Karpas-422 (cell line): ENCODE measurements at places on chromosomes 4 and X. TPM values are rescaled to one million over a fixed set of nuclear protein-coding genes. Genes with fewer than 3 reads are reported as not detected.

Gene FDCSP
- total RNA-seq = not detected in 2 replicates

Gene CDK16
- 45.4 and 45.9 TPM in 2 replicates for total RNA-seq

Gene ANKRD50
- total RNA-seq = not detected in 2 replicates

Gene DIPK2B
- total RNA-seq = not detected in 2 replicates

Gene NRK
- total RNA-seq = not detected in 2 replicates

Gene HGFAC
- not detected in 2 replicates for total RNA-seq

Gene TEX11
- not detected in 2 replicates for total RNA-seq

Gene BTK
- total RNA-seq = 81.6 and 94.2 TPM in 2 replicates

DNA sequence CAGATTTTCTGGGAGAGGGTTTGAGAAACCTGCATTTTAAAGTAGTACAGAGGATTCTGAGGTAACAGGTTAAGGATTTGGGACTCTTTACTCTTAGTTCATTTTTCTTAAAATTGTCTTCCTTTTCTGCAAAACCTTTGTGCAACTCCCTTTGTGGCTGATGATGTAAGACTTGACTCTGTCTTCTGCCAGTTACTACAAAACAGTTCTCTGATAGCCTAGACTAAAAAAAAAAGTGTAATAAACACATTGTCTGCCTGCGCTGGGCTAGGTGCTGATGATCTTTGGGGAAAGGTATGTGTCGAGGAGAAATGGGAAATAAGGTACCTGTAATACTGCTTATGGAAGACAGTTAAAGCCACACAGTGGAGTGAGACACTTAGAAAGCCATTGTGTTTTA, 28.7 kb downstream of the IL13RA1 start:
- DNase-seq = no peak

DNA sequence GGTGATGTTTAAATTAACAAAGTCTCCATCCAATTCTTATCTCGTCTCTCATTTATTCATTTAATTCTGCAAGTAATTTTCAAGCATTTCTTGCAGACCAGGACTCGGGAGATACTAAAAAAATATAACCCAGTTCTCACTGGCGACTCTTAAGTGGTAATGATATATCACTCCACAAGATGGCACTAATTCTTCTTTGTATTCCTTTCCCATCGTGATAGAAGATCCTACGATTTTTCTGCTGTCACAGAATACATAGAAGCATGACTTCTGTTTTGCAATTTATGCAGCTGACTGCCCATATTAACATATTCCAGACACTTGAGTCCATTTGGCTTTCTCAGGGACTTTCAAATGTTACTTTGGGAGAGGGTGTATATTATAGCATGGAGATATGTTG, 64.0 kb upstream of the FGF13 start:
- DNase-seq = peak; percentile 70

DNA sequence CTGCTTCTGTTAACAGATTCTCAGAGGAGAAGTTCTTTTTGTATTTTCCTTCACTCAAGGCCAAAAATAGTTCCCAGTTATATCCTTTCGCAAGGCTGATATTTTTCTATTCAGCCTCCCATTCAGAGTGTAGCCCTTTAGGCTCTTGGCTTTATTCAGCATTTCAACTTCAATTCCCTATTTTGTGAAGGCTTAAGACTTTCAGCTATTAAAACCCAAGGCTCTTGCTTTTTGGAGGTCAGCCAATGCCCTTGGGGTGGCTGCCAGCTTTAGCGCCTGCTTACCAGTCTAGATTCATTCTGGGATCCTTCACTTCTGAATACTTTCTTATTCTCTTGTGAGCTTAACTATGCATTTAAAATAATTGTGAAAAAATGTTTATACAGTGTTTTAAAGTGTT, 57.3 kb upstream of the ADGRA3 start:
- DNase-seq = no peak

GRCh38 chr4:32775049-32775448, 2054.9 kb downstream of the PCDH7 start:
- peak; percentile 41 for DNase-seq

DNA sequence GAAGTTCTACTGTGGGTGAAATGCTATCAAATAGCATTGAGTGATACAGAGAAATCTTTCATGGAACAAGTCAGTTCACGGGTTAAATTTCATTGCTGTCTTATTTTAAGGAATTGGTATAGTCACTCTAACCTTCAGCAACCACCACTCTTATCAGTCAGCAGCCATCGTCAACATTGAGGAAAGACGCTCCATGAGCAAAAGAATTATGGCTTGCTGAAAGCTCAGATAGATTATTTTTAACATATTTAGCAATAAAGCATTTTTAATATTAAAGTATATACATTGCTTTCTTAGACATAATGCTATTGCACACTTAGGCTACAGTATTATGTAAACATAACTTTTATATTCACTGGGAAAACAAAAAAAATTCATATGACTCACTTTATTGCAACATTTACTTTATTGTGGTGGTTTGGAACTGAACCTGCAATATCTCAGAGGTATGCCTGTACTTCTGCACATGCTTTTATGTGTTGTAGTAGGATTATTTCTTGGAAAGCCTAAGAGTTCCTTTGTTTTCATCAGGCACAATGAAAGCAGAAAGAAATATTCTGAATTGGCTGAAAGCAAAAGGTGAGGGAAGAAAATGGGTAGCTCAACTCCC, 586.7 kb downstream of the GBA3 start:
- DNase-seq = no peak

- peak; percentile 80 for DNase-seq
Measured at GRCh38 chrX:47311932-47312774, 58.2 kb upstream of the ZNF157 start.
